Stimulated activated CD8-positive, alpha-beta memory T cell treated with anti-CD3 and anti-CD28 coated beads, Interleukin-2, amount 100 ng/mL, for 48 hours (primary cell): ENCODE measurements at places on chromosomes 4 and X.

DNA sequence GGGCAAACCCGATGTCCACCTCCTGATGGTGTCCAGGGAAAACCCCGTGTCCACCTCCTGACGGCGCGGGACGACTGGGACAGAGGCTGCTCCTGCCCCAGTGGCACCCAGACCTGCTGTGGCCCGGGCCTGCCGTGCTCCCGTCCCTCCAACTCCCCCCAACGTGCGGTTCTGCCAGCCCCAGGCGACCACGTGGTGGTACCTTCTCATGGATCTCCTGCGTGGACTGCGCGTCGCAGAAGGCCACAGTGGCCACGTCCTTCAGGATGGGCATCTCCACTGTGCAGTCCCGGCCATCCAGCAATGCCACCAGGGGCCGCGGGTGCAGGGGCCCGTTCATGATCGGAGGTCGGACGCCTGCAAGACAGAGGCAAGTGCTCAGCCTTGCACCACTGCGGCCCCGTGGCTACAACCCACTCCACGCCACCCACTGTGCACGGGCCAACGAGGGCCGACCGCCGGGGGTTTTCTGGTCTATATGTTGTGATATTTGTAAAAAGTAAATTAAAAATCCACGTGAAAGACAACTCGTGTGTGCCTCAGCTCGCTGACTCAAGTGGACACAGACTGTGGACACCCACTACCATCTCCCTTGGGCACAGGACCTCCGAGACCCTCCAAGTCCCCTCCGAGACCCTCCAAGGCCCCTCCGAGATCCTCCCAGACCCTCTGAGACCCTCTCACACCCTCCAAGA is 10.8 kb downstream of the CTBP1 start:
- DNase-seq: no peak

DNA sequence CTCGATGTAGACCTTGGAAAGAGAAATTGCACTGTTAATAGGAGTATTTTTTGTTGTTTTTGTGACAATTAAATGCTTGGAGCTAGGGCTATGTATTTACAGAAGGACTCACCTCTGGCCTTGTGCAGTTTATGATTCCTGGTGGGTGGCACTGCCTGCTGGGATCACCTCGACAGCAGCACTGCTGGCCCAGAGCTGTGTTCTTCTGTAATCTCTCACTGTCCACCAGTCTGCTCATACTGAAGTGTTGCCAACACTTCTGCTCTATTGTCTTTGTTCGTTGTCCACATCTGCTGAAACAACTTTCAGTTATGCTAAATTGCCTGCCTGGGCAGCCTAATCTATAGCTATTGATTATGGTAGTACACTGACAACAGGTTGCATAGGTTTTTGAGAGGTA is 194.4 kb upstream of the ANK2 start:
- DNase-seq: no peak

DNA sequence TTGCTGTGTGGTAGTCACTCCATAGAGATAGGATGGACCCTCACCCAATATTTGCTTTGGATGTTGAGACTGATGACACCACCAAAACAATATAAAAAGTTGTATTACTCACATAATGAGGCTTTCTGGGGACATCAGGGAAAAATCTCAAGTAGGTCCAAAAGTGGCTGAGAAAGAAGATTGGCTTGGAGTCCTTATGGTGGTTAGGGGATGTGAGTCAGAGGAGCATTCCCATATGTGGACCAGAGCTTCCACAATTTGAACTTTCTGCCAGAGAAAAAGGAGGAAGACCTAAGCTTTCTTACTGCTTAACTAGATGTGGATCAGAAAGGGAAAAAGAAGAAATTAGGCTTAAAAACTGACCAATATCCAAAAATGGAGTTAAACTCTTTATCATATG is 460.5 kb downstream of the SH3BGRL start:
- DNase-seq: no peak

DNA sequence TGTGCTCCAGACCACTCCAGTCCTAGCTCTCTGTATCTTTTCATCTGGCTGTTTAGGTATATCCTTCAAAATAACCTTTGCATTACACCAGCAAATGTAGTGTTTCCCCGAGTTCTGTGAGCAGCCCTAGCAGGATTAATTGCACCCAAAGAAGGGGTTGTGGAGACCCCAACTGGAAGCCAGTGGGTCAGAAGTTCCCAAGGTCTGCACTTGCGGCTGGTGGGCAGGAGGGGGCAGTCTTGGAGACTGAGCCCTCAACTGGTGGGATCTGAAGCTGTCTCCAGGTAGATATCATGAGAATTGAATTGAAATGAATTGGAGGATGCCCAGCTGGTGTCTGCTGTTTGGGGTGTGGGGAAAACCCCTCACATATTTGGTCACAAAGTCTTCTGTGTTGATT is 1485.3 kb upstream of the TENM3 start:
- DNase-seq: no peak

DNA sequence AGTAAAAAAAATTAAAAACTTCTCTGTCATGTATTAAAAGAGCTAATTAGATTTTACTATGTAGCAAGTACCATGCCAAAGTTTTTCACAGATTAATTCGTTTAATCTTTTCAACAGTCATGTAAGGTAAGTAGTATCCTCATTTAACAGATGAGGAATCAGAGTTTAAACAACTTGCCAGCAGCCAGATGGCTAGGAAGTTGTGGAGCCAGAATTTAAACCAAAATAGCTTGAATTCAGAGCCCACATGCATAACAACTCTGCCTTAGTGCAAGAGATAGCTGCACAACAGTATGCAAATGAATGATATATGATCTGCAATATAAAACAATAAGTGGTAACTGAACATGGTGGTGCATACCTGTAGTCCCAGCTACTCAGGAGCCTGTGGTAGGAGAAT is 75.3 kb downstream of the NAP1L3 start:
- DNase-seq: no peak

GRCh38 chr4:188008377-188008776 is 12.8 kb downstream of the ZFP42 start:
- no peak for DNase-seq

- no peak for DNase-seq
Observed at GRCh38 chr4:37427193-37427592, 182.7 kb downstream of the NWD2 start.

GRCh38 chrX:67587946-67588624 is 44.3 kb downstream of the AR start:
- no peak for DNase-seq

DNA sequence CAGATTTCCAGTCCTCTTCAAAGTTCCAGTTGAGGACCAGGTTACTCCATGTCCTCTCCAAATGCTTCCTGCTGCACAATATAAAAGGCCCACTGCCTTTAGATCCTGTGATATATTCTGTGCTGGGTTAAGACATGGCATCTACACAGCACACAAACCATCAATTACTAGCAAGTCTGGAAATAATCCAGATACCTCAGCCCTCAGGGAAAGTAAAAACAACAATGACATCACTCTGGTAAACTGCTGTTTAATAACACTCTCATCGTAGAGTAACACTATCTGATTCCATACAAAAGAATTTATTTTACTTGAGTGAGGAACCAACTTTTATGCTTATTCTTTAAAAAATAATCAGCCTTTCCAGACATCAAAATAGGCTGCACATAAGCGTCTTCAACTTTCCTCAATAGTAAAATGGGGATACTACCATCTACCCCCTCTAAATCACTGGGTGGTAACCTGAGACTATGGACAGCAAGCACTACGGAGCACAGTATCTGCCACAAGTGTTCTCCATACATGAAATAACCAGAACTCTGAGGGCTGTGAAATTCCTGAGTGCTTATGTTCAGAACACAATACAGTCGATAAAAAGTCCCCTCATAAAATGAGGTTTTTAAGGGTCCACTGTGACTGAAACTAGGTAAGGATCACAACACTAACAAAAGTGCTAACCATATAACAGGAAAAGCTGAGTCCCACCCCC is 53.4 kb downstream of the ABCG2 start:
- no peak for DNase-seq

DNA sequence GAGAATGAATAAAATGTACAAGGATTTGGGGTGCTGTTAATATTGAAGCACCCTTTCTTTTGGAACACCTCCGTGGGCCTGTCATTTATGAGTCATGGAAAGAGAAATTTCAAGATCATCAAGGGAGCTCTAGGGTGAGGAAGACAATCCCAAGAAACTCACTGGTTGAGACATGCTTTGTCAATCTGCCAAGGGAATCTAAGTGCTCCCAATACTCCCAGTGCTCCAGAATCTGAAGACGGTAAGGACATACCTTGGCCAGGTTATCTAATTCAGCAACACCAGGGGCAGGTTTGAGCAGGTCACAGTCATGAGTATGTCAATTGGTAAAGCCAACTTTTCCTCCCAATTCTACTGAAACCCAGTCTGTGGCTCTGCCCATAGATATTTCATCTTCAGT is 556.4 kb upstream of the CPEB2 start:
- DNase-seq: no peak

DNA sequence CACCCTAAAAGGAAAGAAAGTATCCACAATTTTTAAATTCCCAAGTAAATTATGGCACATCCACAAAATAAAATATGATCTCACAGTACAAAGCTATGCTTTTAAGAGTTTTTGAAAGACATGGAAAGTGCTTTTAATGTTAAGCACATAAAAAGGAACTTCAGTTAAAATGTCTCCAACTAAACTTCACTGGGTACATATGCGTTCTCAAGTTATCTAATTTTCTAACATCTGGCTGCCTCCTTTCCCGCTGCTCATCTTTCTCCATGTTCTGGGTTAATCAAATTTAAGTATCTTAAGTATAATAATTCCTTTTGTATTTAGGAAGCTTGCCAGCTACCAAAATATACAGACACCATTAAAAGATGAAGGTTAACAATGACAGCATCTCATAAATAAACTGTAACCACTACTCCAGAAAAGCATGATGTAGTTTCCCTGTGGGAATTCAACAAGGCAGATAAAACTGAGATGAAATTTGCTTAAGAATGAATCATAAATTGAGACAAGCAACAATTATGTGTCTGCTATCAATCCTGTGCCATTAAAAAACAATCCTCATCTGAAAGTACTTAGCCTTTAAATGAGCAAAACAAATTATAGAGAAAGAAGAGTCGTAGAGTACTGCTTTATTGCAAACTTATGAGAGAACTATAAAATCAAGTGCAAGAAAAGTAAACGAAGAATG is 25.1 kb downstream of the PRSS12 start:
- no peak for DNase-seq

DNA sequence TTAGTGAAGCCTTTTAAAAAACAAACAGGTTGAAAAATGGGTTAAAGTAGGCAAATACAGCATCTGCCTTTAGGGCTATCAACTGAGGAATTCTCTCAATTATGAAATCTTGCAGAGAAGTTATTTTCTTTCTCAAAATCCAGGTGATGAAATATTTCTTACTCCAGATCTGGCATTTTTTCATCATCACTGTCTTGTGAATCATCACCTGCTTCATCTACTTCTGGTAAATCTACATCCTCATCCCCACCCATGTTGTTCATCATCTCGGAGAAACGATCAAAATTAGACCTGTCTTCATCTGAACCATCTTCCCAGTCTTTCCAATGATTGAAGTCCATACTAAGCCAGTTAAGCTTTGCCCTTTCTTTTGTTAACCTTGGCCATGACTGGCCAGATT is 33.3 kb upstream of the HPF1 start:
- no peak for DNase-seq

- DNase-seq: no peak
Observed at GRCh38 chrX:67636532-67636931, 92.7 kb downstream of the AR start.

- DNase-seq: no peak
Observed at GRCh38 chr4:150750824-150751223, 168.9 kb downstream of the MAB21L2 start.

- no peak for DNase-seq
Observed at GRCh38 chrX:11282043-11282442, 11.2 kb upstream of the AMELX start.

GRCh38 chr4:183966371-183966770 is 61.3 kb downstream of the STOX2 start:
- DNase-seq: no peak
